Eye (tissue), 1 donor: ENCODE measurements at places on chromosomes 7 and 10.

GRCh38 chr7:109309790-109310189 lies 740.1 kb downstream of the DNAJB9 start:
- DNase-seq = no peak

- DNase-seq = peak; percentile 80
Measured at GRCh38 chr7:88758381-88759229, 895 bp upstream of the ZNF804B start.

GRCh38 chr7:155660059-155660757 lies 15.7 kb downstream of the RBM33 start:
- no peak for DNase-seq

- peak; percentile 100 for DNase-seq
Measured at GRCh38 chr10:74150990-74151878, at the start of gene ADK. TSS of gene ADK (plus strand) at chr10:74151221. CDS start at chr10:74151279, 58 bp downstream.

DNA sequence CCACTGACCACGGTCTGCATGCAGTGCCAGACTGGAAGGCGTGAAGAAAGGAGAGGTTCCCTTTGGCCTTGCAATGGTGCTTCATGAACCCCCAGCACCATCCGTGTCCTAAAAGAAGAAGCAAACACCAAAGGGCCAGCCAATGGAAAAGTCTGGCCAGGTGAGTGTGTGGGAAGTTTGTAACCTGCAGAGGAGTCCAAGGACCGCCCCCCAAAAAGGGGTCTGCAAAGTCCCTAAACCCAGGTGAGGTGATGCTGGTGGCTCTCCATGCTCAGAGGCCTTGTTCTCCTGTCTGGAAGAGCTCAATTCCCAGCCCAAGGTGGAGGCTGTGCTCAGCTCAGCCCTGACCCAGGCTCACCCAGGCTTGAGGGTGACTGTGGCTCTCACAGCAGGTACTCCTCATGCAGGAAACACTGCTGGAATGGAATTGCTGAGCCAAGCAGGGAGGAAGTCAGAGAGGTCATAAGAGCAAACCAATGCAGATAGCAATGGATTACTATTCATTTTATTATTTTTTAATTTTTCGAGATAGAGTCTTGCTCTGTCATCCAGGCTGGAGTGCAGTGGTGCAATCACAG lies 52.4 kb upstream of the NANOS1 start:
- DNase-seq = no peak

GRCh38 chr7:93036807-93037206 lies 81.0 kb downstream of the SAMD9 start:
- no peak for DNase-seq

DNA sequence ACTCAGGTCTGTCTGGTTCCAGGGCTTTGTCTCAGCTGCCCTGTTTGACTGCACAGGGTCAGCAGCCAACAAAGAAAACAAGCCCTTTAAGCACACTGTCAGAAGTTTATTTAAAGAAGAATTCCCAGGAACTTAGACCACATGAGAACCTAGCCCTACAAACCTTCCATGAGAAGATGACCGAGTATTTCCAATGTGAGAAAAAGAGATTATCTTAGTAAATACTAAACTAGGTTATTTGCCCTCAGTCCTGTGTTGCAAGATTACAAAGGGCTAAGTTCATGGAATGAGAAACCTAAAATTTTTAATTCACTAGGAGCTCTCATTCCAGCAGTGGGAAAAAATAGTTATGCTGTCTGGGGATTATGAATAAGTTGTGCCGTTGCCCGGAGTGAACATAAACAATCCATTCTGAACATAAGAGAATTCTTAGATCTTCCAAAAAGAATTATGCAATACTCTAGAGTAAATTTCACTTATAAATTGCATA lies 46.7 kb downstream of the NOC3L start:
- peak; percentile 55 for DNase-seq
